Adrenal gland (tissue), 19 donors: ENCODE measurements at places on chromosomes 16 and 17.

- H3K27ac ChIP-seq, result no peak overlapping the region
- no peak overlapping the region for H3K4me3 ChIP-seq
- no peak for DNase-seq
- no peaks in the 10 kb centered on the region for H3K36me3 ChIP-seq
- no peaks in the 10 kb centered on the region for H3K27me3 ChIP-seq
These were observed 6.3 kb upstream of the SLC38A8 start for GRCh38 chr16:84048871-84049270.

DNA sequence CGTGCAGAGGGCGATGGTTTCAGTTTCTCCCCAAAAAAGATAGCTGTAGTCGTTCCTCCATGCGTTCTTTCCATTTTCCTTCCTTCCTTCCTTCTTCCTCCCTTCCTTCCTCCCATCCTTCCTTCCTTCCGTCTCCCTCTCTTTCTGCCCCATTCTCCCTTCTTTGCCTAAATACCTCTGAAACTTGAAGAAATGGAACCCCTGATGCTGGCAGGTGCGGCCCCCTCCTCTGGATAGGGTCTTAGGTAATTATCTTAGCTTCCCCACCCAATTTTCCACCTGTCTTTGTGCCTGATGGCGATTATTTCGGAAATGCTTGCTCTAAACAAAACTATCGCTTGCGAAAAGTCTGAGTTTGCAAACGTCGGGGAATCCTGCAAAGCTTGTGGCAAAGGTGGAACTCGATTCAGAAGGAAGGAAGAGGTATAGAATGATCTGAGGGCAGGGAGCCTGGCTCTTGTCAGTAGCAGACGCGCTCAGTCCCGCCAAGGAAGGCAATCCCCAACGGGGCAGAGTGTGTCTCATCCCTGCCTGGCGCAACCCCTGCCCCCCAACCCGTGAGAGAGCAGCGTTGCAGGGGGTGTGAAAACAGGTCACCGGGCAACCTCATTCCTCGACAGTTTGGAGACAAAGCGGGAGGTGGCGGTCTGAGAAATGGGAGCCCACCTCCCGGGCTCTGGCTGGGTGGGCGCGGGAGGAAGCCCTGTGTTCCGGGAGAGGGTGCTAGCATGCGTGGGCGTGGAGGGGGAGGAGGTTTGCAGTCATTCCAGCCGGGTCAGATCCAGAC lies 2.9 kb upstream of the CBX8 start:
- peaks cover 70% of the 10 kb centered on the region for H3K27me3 ChIP-seq
- H3K36me3 ChIP-seq, result no peaks in the 10 kb centered on the region
- DNase-seq, result no peak
- peaks cover 13% of the 10 kb centered on the region for H3K4me1 ChIP-seq
- H3K4me3 ChIP-seq, result no peak overlapping the region

DNA sequence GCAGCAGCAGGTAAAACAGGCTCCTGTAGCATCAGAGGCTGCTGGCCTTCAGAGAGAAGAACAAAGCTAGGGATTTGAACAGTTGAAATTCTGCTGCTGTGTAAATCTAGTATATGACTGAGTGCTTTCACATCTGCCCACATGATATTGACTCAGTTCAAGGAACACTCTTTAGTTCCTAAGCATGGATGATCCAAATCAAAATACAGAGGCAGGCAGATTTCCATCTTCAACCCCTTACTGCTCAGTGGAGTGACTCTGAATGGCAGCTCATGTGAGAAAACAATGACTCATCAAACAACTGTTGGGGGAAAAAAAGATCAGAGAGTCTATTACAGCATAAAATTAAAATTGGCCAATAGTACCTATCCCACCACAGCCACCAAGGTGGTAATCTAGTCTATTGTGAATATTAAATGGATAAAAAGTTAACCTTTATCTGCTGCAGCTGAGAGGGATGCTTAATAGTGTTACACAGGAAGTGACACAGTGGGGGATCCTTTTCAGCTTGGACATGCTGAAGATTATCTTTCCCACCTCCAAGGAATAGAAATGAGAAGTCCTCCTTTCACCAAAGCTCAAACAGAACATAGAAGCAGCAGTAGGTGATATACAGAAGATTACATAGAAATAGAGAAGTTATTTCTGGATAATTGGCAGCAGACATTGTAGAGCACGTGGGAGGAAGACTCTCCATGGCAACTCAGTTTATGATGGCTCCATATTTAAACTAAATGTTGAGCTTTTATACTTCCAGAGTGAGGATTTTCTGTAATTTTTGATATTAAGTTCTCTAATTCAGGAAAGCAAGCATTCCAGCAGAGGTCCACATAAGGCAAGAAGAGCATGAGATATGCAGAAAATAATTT lies 239.7 kb upstream of the ERCC4 start:
- no peak overlapping the region for H3K27ac ChIP-seq
- H3K36me3 ChIP-seq, result no peaks in the 10 kb centered on the region
- H3K27me3 ChIP-seq, result no peaks in the 10 kb centered on the region
- H3K4me3 ChIP-seq, result no peak overlapping the region

DNA sequence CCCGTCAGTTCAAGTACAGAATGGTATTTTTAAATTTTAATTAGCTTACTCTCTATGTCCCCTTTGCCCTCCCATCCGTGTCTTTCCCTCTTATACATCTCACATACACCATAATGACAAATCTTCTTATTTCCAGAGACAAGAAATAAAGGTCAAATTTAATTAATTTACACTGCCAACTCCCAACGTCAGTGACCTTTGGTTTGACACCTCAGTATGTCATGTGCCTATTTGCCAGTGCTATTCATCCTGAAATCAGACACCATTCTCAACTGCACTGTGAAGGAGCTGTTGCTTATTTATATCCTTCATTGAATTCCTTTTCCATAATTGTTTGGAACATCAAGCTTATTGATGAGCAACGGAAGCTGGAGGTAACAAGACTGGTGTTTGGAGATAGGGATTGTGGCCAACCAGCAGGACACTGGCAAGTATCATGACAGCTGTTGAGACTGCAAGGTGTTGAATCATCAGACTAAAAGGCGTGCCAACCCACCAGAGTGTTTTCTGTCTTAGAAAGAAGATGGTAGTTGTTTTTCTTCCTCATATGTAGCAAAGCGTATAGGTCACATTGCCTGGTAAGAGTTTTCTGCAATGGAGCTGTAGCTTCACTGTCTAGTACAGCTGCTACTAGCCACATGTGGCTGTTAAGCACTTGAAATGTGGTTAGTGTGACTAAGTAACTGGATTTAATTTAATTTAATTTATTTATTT lies 12.5 kb downstream of the CALCOCO2 start:
- no peak overlapping the region for H3K4me3 ChIP-seq
- H3K27me3 ChIP-seq, result no peaks in the 10 kb centered on the region
- no peak overlapping the region for H3K27ac ChIP-seq

DNA sequence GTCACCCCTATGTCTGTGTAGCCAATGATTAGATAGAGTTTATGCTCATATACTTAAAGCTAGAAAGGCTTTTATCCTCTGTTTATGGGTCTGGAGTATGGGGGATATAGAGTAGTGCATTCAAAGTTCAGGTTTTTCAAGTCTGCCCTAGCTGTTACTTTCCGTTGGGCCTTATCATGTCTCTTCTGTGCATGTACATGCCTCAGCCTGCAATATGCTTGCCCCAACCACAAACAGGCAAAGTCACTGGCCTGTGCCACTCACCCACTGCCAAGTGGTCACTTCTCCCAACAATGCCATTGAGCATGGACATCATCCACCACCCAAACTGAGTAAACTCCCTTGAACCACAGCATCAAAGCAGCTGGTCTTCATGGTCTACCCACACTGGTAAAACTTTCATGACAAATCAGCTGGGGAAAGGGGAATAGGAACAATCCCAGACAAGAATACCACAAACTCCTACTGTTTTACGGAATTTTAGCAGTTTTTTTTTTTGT lies 70.3 kb upstream of the C17orf78 start:
- H3K27ac ChIP-seq, result no peak overlapping the region
- DNase-seq, result no peak
- peaks cover 11% of the 10 kb centered on the region for H3K4me1 ChIP-seq

DNA sequence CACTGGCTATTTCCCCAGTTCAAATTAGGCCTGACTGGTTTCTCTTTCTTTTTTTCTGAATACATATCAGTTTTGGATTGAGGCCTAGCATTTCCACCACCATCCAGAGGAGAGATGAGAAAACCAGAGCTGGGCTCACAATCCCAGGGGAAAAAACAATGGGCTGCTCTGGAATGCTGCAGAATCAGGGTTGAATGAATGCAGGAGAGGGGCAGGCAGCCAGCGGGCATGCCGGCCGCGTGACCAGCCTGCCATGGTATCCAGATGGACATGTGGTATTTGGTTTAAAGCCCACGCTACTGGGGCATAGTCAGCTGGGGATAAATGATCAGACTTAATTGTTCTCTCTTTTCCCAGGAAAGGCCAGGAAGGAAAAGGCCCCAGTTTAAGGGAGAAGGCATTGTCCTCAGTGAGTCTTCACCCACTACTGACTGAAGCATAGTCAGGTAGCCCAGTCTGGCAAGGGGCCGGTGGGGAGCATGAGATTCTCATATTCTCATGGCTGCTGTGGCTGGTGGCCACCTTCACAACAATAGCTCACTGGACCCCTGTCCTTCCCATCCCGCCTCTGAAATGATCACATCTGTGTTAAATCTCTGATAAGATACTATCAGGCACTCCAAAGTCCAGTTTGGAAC lies 38.7 kb upstream of the RHOT1 start:
- DNase-seq, result no peak
- no peaks in the 10 kb centered on the region for H3K27me3 ChIP-seq
- no peaks in the 10 kb centered on the region for H3K4me1 ChIP-seq
- no peaks in the 10 kb centered on the region for H3K36me3 ChIP-seq
- no peak overlapping the region for H3K4me3 ChIP-seq
